CD4-positive, alpha-beta T cell (primary cell): ENCODE measurements at places on chromosomes 13 and 19. TPM values are rescaled to one million over a fixed set of nuclear protein-coding genes. Genes with fewer than 3 reads are reported as not detected.
A peak's percentile ranks its signal among the peaks of the same experiment; 100 is the strongest.

FPR2 gene
- not detected for total RNA-seq

APOE gene
- 4.5 TPM for total RNA-seq

KLK12 gene
- not detected for total RNA-seq

ATP4B gene
- not detected for total RNA-seq

DNA sequence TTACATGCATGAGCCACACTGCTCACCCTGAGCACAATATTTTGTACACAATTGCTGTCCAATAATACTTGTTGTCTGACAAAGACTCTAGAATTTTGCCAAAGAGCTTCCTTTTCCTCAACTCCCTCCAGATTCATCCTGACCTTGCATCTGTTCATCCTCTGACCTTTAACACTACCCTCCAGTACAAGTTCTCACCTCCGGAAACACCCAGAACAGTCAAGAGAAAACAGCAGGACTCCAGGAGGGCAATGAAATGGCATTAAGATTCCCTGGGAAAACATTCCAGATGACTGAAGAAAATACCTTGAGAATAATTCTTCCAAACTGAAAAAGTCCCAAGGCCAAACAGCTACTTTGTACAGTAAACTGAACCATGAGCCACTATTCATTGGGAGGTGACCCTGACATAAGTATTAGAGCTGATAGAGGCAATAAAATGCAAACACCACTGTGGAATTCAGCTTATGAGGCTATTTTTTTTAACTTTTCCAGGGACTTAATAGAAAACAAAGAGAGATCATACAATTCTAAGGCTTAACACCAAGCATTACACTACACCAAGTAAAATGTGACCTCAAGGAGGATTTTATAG, 15.7 kb upstream of the COG3 start:
- DNase-seq = no peak

DNA sequence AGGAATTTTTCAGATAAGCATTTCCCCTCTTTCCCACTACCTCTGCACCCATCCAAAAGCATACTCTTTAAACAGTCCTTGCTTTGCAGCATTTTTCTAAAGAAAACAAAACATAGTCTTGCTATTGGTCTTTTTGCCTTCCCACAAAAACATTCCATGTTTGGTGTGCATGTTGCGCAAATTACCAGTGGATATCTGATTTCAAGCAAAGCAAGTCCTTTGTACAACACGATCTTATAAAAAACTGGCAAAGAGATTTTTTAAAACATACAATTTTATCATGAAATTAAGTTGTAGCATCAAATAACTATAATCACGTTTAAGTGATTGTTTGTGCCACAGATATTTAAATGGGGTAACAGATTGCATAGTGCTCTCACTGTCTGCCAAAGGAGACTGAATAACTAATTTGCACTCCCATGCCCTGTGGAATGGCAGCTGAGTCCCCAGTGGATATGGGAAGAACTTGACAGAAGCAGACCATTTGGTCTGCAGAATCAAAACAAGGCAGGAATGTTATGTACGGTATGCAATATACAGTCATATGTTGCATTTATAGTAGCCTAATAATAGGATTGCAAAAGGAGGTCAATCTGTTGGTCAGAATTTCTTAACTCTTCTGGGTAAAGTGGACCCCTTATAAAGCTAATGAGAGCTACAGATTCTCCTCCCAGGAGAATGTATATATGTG, 285.7 kb downstream of the TBC1D4 start:
- no peak for DNase-seq

DNA sequence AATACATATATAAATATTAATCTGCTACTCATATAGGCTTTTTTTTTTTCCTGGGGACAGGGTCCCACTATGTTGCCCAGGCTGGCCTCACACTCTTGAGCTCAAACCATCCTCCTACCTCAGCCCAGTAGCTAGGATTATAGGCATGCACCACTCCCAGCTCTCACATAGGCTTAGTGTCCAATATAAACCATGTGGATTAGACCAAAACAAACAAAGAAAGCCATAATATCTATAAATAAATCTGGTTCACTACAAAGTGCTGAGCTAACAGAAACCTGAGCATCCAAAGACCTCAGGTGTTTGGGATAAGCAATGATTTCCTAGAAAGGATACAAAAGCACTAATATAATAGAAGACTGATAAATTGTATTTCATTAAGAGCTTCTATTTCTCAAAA, 26.0 kb downstream of the TBC1D4 start:
- DNase-seq = no peak

DNA sequence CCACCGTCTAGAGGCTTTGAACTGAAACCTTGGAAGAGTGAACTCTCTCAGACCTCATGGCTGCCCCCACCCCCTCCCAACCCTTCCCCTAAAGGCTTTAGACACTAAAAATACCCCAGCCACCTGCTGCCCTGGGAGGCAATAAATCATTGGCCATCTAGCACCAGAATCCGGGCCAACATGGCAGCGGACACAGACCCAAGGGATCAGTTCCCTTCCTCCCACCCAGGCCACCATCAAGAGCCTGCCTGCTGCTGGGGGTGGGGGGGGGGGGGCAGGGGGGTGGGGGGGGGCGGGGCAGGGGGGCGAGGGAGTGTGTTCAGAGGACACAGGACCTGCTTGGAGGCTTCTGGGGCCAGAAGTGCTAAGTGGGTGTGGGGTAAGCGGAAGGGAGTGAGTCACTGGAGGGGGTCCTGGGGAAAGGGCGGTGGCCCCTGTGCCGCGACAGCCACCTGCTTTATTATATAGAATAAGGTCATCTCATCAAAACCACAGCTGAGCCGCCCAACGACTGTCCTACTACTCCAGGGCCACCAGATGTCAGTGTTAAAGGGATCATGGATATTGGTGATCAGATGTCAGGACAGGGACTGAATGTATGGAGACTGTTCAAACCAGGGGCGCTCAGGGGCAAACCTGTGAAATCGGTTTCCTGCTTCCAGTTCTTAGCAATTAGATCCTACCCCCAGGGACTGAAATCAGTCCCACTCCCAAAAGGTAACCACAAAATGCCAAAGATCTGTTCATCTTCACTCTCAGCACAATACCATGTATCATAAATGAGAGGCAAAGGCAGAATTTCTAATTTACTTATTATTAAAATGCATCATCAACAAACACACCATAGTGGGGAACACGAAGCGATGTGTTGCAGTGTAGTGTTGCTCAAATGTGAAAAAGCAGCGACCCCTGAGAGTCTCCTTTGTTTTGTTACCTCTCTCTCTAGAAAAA, 24.3 kb downstream of the ARL11 start:
- no peak for DNase-seq

- no peak for DNase-seq
Observed at GRCh38 chr13:50708461-50708860, 135.0 kb downstream of the DLEU7 start.

DNA sequence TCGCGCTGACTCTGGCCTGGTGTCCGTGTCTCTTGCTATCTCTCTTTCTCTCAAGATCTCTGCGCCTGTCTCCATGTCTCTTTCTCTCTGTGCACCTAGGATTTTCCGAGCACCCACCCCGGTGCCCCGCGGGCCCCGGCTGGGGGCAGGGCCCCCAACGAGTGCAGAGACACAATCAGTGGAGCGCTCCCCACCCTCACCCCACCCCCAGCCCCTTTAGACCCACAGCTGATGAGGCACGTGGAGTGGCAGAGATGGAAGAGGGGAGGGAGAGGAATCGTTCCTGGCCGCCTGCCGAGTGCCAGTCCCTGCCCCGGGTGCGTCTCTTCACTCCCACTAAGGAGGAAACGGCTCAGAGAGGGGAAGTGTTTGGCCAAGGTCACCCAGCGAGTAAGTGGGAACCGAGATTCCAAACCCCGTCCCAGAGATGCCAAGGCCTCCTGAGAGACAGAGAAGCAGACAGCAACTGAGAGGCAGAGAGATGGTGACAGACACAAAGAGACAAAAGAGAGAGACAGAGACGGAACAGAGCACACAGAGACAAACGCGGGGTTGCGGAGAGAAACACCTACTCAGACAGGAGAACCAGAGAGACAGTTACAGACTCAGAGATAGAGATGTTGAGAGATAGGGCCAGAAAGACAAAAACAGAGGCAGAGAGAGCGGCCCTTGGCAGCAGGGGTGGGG, 626 bp upstream of the BCL3 start:
- no peak for DNase-seq

DNA sequence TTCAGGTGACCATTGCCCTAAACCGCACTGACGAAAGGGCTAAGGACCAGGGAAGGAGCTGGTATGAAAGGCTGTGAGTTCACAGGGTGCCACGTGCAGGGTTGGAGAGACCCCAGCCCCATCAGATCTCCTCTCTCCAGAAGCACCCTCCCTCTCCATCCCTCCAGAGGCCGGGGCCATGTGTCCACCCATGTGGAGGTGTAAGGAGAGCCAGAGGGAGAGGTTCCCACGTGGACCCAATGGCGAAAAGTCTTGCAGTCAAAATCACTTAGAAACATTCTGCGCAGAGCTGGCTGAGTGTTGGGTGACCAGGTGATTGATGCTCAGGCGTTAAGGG, 168.3 kb downstream of the COL4A1 start:
- no peak for DNase-seq

GRCh38 chr19:46722421-46723022, 5.6 kb upstream of the PRKD2 start:
- DNase-seq = no peak

DNA sequence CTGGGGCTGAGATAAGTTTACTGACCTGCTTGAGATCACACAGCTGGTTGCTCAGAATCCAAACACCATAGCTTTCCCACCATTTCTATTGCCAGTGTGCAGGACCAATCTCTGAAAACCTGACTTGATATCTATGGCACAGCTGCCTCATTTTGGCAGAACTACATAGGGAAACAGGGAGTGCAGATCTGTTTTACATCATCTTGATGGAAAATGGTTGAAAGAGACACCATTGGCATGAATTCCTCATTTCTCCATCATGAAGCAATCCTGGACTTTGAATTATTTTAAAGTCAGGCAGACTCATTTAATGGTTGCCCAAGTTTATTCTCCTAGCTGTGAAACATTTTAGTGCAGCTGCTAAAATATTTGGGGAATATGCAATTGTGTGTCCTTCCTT, 1628.2 kb upstream of the SLC10A2 start:
- DNase-seq = no peak

GRCh38 chr19:1260749-1261537, 8.2 kb upstream of the CIRBP start:
- peak; percentile 98 for DNase-seq

DNA sequence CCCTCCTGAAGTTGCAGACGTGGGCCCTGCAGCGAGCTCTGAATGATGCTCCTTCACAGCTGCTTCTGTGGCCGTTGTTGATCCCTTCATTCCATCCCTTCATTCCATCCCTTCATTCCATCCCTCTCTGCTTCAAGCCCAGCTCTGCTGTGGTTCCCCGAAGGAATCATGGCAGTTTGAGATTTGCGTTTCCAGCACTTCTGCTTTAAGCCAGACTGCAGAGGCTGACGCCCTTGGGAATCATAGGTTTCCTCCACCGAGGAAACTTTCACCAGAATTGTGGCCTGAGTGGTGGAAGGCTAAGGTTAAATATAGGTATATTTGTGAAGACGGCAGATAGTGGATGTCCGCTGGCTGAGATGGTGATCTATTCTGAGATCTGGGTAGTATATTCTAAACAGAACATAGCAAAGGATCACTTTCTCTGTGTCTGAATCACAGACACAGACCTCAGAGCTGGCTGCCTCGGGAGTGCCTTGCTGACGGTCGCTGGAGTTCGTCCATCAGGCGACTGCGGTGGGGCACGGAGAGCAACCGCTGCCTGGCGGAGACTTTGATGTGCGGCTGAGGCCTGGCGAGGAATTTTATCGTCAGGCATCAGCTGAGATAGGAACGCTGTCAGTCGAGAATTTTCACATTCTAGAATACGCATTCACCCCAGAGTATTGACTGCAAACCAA, 42.8 kb upstream of the DCUN1D2 start:
- no peak for DNase-seq

DNA sequence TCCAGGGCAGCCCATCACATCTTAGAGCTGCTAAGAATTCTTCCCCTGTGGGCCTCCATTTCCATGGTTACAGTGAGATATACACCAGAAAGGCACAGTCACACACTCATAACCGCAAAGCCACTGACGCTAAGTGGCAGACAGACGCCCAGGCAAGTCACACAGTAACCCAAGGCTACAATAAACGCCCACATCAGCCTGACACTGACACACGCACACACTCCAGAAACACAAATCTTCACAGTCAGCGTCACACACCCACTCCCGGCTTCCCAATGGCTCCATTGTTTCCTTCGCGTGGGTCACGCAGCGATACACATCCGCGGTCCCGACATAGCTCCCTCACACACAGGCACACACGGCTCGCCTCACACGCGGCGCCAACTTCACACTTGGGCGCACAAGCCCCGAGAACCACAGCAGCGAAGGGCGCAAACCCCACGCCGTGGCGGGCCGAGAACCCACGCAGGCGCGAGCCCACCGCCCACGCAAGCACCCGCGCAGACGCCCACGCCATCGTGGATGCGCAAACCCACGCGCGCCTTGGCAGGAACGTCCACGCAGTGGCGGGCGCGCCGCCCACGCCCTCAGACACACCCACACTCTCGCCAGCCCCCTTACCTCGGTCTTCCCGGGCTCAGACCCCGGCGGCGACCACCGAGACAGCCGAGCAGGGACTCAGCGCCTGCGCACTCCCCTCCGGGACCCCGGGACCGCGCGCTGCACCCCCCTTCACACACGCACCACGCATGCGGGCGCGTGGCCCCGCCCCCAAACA, at the start of gene ZNF667:
TSS of gene ZNF667 (minus strand) at position 695 of the 778 bp plus-strand sequence. CDS start 14,975 bp downstream, outside the sequence.
- DNase-seq = peak; percentile 23

GRCh38 chr19:41698746-41699230, 9.6 kb upstream of the CEACAM5 start:
- DNase-seq = no peak

DNA sequence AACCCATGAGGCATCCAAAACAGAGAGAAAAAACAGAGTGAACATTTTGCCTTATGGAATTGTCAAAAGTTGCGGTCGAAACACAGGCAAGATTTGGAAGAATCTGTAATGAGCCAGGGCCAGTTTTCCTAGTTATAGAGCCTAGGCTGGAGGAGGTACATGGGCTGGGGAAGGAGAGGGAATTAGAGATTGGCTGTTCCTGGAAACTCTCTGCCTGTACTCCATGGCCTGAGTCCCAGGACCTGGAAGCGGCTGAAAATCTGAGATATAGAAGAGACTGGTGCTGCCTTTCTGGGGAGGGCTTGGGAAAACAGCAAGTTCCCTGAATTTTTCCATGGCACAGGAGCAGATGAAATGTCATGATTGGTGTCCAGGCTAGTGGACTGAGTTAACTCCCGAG, 122.8 kb upstream of the KLF12 start:
- no peak for DNase-seq

DNA sequence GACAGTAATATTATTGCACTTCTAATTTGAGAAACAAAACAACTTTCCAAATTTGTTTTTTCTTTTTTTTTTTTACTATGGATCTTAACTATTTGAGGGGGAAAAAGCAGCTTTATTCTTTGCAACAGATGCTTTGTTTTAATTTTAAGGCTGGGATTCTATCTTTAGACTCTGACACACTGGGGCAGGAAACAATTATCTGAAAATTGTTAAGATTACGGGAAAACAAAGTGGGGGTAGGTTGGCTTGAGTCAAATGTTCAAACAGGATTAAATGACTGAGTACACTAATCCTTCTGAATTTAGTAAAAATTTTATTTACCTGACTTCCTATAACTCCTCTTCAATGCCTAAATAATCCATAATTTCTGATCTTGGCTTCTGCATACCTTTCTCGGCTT, 543.2 kb downstream of the SLITRK6 start:
- no peak for DNase-seq
